ENCODE measurements at places on chromosomes 6 and 20.

DNA sequence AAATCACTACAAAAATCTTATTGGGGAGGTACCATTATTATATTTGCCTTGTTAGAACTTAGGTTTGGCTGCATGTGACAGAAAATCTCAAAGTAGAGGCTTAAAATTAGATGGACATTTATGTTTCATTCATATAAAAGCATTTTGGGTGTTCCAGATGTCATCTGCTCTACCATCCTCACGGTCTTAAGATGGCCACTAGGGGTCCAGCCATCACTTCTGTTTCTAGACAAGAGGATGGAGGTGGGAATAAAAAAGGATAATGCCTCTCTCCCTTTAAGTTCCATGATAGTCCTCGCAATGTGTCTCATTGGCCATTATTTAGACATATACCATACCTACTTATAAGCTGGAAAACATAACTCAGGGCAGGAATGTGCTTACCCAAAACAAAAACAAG, 929.5 kb downstream of the KIF16B start:
- no peak for DNase-seq

GRCh38 chr6:80223743-80224212, 117.3 kb downstream of the BCKDHB start:
- no peak for DNase-seq

- DNase-seq = no peak
These were observed 70.3 kb downstream of the SCML4 start for GRCh38 chr6:107753778-107754177.

DNA sequence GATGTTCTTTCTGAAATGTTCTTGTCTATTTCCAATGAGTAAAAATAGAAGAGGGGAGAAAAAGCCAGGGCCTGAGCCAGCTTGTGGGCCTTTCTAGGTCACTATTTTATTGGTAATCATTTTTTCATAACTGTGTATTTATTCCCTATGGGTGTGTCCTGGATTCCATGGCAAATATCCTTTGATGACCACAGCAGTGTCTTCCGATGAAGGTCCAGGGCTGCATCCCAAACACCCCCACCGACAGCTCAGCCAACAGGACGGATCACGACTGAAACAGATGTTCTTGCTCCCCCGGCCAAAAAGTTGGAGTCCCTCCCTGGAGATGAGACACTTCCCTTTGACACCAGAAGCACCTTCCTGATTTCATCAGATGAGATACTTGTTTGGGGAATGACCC, 105.4 kb upstream of the PLEKHG1 start:
- DNase-seq = no peak

DNA sequence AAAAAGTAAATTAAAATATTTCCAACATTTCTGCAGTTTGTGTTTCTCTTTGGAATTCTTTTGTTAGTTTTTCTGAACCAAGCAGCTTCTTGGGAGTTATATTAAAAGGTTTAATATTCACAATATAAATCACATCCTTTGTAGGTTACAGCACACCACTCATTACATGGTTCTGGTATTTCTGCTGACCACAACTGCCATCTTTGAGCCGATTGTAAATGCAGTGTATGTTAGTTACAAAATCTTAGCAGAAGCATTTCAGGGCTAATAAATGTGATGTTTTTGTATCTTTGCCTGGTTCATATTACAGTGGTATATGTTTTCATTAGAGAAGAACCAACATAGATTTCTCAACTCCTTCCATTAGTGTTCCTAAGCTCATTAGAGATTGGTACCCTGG, 19.1 kb upstream of the TSHZ2 start:
- DNase-seq = no peak

GRCh38 chr20:9179193-9179802, 110.4 kb downstream of the PLCB4 start:
- DNase-seq = no peak

DNA sequence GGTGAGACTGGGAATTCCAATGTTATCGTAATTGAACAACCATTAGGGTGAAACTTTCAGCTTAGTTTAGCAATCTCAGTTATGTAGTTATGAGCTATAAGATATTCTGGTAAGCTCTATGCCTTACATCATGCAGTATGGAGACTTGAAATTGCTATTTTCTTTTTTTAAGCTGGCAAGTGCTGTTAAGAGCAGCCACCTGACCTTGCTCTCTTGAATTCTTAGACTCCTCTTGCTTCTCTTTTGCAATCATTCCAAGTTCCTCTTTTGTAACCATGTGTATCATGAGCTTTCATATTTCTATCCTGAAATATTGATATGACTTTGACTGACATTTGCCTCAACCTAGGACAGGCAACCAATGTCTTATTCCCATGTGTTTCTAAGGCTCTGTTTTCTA, 446.3 kb upstream of the SLC35B3 start:
- no peak for DNase-seq

GRCh38 chr6:111805511-111806164, 67.6 kb downstream of the FYN start:
- peak; percentile 42 for DNase-seq

- DNase-seq = no peak
These were observed 27.0 kb upstream of the MDGA1 start for GRCh38 chr6:37724530-37725220.

- DNase-seq = no peak
These were observed 8.5 kb upstream of the DSE start for GRCh38 chr6:116362276-116362675.

DNA sequence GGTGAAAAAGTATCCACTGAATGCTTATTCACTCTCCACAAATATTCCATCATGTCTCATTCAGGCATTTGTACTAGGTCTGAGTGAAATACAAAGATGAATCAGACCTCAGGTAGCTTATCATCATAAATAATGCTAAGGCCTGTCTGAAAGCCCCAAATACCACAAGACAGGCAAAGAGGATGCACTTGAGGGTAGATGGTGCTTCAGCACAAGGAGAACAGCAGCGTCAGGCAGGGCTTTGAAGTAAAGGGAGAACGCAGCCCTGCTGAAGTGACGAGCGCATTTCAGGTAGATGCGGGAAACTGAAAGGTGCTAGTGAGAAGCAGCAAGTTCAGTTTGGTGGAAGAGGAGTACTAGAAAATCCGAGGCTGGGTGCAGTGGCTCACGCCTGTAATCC, 38.7 kb downstream of the MAP3K5 start:
- peak; percentile 17 for DNase-seq

DNA sequence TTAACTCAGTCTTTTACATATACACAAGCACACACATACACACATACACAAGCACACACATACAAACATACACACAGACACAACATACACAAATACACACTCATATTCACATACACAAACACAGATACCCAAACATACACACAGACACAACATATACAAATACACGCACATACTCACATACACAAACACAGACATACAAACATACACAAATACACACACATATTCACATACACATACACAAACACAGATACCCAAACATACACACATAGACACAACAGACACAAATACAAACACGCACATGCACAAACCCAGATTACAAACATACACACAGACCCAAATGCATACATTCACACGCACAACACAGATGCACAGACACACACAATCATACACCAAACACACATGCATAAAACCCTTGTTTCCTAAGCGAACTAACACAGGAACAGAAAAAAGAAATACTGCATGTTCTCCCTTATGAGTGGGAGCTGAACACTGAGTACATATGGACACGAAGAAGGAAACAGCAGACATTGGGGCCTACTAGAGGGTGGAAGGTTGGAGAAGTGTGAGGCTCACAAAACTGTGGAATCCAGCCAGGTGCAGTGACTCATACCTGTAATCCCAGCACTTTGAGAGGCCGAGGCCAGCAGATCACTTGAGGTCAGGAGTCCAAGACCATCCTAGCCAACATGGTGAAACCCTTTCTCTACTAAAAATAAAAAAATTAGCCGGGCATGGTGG, 34.2 kb downstream of the PIM1 start:
- DNase-seq = no peak

DNA sequence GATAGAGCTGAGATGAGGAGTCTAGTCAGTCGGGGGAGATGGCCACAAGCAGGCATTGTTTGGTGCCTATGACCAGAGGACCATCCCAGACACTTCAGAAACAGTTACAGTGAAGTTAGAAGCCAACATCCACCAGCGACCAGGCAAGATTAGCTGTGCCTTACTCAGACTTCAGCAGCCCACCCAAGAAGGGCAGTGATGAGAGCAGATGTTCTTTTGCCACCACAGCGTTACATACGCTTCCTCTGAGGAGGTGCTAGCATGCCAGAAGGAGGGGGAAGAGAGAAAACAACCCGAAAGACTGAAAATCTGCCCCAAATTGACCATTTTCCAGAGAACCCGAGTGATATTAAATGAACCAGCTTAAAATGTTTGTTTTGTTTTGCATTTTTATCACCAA, 186.8 kb downstream of the PRL start:
- no peak for DNase-seq

DNA sequence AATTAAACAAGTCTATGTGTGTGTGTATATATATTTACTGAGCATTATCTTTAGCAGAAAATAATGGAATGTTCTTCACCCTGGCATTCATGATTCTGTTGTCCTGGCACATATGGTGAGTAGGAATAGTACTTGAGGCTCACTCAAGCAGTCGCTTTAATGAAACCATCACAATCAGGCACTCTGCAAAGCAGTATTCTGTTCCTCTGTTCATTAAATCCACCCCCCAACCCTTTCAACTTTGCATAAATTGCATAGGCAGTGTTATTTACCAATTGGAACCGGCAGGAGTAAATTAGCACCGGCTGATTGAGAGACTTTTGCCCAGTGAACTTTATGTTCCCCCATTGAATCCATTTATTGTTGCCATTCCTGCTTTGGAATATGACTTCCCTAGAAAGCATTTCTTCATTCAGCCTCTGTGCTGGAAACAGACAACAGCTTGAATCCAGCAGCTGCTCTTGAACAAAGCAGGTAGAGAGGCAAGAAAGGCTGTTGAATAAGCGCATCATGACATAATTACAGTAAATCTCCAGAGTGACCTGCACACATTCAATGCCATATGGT, 268.0 kb upstream of the RNF217 start:
- no peak for DNase-seq

- DNase-seq = no peak
These were observed 17.1 kb upstream of the CTAGE9 start for GRCh38 chr6:131727868-131728267.

GRCh38 chr20:48797275-48797825, 30.4 kb downstream of the PREX1 start:
- no peak for DNase-seq

DNA sequence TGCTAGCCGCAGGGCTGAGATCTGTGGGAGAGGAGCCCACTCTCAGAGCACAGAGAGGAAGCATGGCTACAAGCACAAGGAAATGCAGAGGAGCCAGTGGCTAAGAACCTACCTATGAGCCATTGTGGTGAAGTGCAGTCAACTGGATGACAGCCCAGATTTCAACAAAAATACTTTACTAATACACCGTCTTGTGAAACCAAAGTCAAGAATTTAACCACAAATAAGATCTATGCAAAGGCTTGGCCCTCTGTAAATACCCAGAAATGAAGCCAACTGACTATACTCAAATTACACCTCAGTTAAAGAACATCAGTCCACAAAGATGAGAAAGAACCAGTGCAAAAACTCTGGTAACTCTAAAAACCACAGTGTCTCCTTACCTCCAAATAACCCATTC, 40.1 kb upstream of the PTCHD4 start:
- no peak for DNase-seq

GRCh38 chr6:7992002-7992815, 72.0 kb downstream of the BLOC1S5 start:
- DNase-seq = no peak

- DNase-seq = no peak
These were observed 6.4 kb downstream of the TAB2 start for GRCh38 chr6:149323925-149324324.

DNA sequence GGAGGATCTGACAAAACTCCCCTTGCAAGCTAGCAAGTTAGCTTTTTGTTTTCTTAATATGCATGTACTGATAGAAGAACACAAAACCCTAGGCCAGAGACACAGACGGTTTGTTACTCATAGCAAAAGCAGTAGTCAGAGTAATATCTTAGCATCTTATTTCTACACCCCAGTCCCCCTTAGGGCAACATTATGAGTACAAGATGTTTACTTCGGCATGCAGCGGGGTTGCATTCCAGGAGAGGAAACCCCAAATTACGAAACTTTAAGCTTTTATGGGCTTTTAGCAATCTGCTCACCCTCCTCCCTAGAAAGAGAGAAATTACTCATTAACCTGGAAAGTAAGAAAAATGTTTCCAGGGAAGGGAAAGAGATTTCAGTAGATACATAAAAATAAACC, 1286.9 kb downstream of the EPHA7 start:
- no peak for DNase-seq

- DNase-seq = no peak
These were observed 2.9 kb downstream of the SPAG4 start for GRCh38 chr20:35618263-35619131.

DNA sequence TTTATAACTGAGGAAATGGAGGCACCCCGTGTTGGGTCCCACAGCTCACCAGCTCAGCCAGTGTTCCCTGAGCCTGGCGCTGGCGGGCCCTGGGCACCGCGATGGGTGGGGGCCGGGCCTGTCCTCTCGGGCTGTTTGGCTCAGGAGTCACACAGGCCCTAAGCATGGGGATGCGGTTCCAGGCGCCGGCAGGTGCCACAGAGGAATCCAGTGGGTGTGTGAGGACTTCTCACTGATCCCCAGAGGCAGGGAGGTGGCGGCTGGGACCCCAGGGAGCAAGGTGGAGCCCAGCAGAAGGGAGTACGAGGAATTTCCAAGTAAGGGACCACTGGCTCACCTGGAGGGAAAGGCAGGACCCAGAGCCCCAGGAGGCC, 57.5 kb downstream of the IRF4 start:
- no peak for DNase-seq

DNA sequence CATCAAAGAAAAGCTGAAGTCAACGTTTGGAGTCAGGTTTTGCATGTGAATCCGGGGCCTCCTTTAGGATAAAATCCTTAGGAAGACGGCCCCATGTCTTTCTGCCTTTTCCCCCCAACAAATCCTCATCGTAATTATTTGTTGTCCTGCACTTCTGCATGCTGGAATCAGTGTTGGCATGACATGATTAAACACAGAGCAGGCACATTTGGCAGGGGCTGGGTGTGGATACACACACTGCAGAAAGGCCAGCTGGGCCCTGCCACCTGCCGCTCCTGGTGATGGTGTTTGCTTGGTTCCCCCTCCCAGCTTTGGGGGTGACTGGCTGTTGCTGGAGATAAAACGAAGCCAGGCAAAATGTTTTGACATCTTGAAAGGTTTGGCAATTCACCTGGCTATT, 46.3 kb upstream of the FOXA2 start:
- DNase-seq = no peak

DNA sequence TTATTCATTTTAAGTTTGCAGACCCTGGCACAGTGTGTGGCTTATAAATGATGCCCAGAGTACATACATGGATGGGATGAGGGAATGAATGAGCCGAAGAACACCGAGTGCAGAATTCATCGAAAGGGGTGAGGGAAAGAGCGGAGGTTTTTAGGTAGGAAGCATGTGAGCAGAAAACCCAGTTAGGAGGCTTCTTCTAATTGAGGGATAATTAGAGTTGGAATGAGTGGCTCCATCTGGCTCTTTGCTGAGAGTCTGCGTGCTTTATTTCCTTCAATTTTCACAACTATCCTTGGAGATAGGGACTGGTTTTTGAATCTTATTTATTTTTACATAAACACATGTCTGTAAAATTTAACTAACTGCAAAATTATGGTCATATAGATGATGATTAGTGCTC, 150.7 kb downstream of the DOK5 start:
- no peak for DNase-seq
